ENCODE measurements at places on chromosomes 2 and 18.

- no peak for DNase-seq
Observed at GRCh38 chr2:216172493-216172892, 63.3 kb downstream of the XRCC5 start.

DNA sequence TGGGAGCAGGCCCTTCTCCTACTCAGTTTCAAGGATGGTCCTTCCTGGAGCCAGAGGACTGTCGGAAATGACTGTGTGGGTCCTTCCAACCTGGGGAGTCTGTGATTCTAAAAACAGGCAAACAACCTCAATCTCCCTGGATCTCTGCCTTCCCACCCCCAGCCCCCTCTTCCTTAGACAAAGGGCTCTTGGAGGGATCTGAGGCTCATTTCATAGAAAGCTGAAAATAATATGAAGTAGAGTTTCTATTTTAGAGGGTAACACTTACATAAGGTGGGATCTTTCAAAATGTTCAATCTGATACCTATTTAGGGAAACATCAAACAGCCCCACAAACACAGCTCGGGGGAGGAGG lies 69.4 kb downstream of the RHOB start:
- no peak for DNase-seq

- DNase-seq: no peak
Observed at GRCh38 chr18:67142604-67143003, 373.9 kb downstream of the DSEL start.

- no peak for DNase-seq
Observed at GRCh38 chr2:151819920-151820319, 8.3 kb downstream of the ARL5A start.

DNA sequence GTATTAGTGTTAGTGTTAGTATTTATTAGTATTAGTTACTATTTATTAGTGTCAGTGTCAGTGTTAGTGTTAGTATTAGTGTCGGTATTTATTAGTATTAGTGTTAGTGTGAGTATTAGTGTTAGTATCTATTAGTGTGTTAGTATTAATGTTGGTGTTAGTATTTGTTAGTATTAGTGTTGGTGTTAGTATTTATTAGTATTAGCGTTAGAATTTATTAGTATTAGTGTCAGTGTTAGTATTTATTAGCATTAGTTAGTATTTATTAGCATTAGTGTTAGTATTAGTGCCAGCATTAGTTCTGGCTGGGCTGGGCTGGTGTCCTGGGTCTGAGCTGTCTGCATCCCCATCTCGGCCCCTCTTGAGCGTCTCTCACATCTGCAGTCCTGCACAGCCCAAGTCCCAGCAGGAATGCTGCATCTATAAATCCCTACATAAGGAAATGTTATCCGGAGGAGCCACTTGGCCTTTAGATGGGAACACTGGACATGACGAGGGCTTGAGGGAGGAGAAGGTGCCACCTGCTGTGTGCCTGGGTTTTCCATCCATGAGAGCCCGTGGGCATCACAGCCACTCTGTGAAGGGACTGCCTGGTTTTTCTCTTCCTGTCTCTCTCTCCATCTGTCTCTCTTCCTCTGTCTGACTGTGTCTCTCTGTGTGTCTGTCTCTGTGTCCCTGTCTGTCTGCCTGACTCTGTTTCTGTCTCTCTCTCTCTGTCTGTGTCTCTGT lies 33.6 kb downstream of the TWIST2 start:
- no peak for DNase-seq

DNA sequence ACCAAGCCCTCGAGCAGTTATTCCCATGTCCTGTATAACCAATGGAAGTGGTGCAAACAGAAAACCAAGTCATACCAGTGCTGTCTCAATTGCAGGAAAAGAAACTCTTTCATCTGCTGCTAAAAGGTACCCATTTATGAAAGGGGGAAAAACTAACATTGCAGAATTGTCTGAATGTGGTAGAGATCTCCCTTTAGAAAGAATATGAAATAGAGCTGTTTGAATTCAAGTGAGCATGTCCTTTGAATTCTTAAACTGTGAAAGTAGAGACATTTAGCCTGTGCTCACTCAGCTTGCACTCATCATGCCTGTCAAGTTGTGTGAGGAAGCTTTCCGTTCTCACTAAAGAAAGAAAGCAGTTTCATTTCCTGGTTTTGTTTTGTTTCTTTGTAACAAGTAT lies 87.4 kb downstream of the EML4 start:
- no peak for DNase-seq

DNA sequence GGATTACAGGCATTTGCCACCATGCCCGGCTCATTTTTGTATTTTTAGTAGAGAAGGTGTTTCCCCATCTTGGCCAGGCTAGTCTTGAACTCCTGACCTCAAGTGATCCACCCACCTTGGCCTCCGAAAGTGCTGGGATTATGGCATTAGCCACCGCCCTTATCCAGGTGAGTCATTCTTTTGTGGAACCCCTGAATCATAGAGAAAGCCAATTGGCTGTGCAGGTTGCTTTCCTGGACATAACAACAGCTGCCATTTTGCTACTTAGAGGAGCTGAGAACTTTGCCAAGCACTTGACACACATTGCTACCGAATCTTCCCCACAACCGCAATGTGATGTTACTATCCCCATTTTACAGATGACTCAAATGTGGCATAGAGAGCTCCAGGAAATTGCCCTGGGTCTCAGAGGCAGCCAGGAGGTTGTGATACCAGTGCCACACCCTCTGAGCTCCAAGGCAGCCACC lies 36.0 kb downstream of the SETBP1 start:
- no peak for DNase-seq

All from stromal cell of bone marrow (primary cell).